ENCODE measurements at places on chromosomes 6 and 20.

GRCh38 chr6:116666869-116667268 is 1.7 kb downstream of the ZUP1 start:
- DNase-seq = peak; percentile 75

DNA sequence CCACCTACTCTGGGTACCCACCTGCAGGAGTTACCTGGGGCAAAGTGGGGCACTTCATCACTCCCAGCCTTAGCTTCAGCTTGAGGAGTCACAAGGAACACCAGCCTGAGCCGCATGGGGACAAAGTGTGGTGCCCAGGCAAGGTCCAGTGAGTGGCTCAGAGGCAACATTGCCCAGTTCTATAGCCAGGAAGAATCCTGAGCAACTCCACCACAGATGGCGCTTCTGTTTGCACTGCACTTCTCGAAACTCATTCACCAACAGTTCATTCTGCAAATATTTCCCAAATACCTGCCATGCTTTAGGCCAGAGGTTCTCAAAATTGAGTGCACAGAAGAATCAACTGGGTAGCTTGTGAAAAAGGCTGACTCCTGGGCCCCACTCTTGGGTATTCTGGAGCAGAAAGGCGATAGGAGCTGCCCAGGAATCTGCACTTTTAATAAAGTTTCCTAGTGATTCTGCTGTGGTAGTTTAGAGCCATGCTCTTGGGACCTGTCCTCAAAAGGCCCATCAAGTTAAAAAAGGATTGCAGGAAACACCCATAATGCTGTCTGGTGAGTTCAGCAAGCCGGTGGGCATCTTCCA is 83.1 kb downstream of the VEGFA start:
- no peak for DNase-seq

DNA sequence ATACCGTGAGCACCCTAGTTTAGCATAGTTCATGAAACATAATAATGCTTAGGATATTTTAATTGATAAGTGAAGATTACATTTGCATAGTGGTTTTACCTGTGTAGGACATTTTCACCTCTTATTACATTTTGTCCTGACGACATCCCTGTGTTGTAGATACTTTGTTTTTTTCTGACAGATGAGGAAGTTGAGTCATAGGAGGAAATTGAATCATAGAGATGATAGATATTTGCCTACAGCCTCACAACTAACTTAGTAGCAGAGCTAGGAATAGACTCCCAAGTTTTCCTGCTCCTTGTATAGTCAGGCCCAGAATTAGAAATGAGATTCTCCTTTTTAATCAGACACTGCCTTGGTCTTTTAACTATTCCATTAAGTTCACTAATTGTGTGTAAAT is 100.5 kb upstream of the SUPT3H start:
- peak; percentile 72 for DNase-seq

- DNase-seq = no peak
Measured at GRCh38 chr6:145261758-145262157, 473.6 kb downstream of the EPM2A start.

DNA sequence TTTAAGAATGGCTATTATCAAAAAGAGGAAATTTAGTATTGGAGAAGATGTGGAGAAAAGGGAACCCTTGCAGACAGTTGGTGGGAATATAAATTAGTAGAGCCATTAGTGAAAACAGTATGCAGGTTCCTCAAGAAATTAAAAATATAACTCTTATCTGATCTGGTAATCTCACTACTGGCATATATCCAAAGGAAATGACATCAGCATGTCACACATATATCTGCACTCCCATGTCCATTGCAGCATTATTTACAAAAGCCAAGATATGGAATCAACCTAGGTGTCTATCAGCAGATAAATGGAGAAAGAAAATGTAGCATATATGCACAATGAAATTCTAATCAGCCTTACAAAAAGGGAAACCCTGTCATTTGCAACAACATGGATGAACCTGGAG is 2.6 kb downstream of the SIRPG start:
- DNase-seq = no peak

DNA sequence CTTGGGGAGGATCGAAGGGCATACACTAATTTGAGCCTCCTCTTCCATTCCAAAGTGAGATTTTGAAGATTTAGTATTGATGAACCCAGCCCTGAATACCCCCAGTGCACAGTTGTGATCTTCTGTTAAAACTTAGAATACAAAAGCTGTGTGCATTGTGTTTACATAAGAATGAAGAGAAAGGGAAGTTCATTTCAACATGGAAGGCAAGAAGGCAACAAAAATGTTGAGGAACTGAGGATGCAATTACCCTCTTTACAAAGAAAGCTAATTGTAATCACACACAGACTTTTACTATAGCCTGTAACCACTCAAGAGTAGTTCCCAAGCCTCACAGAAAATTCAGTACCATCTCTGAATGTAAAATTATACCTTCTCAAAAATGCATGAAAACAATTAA is 49.3 kb downstream of the GFOD1 start:
- DNase-seq = no peak

- no peak for DNase-seq
Measured at GRCh38 chr6:153103319-153103655, 27.8 kb downstream of the RGS17 start.

DNA sequence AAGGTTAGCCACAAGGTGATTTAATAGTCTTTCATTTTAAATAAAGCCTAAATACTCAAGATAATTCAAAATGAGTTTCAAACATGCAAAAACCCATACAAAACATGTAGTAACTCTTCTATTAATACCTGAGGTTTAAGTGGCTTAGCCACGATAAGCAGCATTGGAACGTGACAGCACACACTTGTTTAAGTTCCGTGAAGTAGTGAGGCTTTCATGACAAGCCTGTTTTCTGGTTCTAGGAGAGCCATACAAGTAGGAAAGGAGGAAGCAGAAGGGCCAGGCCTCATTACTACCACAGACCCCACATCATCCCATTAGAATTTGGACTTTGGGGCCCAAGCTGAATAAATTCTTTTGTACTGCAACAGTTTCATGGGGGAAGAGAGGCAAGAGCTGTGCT is 54.3 kb upstream of the PRND start:
- DNase-seq = no peak

DNA sequence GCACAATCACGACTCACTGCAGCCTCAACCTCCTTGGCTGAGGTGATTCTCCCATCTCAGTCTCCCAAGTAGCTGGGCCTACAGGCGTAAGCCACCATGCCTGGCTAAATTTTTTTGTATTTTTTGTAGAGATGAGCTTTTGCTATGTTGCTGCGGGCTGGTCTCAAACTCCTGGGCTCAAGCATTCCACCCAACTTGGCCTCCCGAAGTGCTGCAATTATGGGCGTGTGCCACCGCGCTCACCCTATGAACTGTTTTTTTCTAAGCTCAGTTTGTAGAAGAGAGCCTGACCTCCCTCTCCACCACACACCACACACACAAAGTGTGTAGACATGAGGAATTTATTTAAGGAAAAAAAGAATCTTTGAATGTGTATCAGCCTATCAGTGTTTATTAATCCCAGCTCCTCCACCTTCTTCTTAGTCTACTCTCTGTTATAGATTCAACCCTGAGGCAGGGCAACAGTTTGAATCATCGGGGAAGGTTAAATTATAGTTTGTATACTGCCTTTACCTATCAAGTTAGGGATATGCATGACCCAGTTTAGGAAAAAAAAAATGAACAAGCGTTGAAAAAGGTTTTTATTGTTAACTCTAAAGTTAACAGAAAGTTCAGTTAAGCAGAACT is 74.1 kb downstream of the PLEKHG1 start:
- DNase-seq = no peak

DNA sequence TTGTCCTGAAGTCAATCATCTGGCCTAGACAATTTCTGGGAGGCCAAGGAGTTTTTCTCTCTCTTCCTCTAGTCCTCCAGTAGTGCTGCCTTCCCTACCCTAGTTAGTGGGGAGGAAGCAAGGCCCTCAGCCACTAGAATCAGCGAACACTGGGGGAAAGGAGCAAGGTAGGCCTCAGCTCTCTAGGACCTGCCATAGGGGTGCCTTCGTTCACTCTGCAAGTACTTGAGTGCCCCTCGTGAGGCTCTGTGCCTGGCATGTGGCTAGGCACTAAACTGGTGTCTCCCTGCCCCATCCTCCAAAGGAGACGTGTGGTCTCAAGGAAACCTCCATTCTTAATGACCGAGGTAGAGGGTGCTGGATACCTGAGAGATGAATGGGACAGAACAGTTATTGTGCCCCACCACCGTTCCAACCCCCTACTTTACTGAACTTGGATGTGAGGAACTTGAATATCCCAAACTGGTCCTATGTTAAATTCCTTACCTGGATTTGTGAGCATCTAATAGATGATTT is 1.1 kb downstream of the DEF6 start:
- peak; percentile 44 for DNase-seq

GRCh38 chr20:20888266-20888656 is 175.8 kb upstream of the RALGAPA2 start:
- no peak for DNase-seq

DNA sequence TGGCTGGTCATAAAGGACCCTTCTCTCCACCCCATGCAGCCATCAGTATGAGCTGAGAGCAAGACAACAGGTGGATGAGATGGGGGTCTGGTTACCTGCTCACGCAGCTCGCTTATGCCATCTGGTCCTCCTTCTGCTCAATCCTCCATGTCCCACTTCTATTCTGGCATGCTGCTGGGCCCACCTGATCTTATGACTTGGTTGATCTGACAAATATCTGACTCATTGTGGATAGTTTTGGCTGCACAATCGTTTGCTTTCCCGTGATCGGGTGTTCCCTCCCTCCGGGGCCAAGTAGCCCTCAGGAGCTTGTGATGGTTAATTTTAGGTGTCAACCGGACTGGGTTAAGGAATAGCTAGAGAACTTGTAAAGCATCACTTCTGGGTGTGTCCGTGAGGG is 26.6 kb upstream of the ELMO2 start:
- DNase-seq = no peak

DNA sequence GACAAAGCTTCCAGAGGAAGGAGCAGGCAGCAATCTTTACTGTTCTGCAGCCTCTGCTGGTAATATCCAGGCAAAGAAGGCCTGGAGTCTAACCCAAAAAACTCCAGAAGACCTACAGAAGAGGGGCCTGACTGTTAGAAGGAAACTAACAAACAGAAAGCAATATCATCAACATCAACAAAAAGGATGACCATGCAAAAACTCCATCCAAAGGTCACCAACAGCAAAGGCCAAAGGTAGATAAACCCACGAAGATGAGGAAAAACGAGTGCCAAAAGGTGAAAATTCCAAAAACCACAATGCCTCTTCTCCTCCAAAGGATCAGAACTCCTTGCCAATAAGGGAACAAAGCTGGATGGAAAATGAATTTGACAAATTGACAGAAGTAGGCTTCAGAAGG is 469.8 kb upstream of the FLRT3 start:
- no peak for DNase-seq

Data from activated CD4-positive, alpha-beta T cell treated with anti-CD3 and anti-CD28 coated beads, Interleukin-10, Interleukin-2, amounts not matched to agents 100 ng/mL and 50 ng/mL, durations not matched to agents 16 hours and 8 hours (primary cell).